ENCODE measurements at places on chromosomes 5 and 9. TPM values are rescaled to one million over a fixed set of nuclear protein-coding genes. Genes with fewer than 3 reads are reported as not detected.

DNA sequence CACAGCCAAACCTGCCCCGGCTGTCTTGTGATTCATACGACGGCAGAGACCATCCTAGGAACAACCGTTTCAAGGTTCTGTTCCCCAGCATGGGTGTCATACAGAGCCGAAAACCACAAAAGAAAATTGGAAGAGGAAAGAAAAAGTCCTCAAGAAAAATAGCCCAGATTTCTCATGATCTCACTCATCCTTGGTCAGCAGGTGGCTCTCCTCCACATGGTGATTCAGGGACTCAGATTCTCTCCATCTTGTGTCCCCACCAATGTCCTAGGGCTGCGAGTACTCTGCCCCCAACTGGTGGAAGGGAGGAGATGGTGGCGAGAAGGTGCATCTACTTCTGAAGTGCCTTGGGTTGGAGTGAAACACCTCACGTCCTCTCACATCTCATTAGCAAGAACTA, 25.6 kb downstream of the PDZD2 start:
- DNase-seq = no peak

DNA sequence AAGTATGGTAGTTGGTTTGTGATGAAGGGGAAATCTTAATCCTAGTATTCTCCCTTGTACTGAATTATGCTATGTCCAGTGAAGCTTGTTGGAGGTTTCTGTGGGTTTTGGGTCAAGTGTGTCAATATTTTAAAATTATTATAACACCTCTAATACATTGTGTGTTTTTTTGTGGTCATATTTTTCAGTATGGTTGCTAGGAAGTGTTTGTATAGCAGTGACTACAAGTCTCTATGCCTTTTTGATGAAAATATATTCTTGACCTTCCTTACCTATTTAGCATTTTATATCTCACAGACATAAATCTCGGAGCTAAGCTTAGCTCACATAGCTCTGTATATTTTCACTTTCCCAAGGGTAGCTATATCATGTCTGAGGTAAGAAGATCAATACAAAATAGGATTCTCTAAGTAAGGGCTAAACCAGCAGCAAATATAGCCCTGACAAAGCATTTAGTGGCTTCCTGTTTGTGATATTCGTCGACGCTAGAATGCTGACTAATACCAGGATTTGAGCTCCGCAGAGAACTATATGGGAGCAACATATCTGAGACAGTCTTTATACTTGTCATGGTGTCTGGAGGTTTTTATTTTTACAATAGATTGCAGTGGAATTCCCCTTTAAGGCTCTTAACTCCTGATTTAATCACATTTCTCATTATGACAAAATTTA, 82.3 kb downstream of the MACIR start:
- DNase-seq = no peak

Gene F2RL2
- total RNA-seq = not detected

DNA sequence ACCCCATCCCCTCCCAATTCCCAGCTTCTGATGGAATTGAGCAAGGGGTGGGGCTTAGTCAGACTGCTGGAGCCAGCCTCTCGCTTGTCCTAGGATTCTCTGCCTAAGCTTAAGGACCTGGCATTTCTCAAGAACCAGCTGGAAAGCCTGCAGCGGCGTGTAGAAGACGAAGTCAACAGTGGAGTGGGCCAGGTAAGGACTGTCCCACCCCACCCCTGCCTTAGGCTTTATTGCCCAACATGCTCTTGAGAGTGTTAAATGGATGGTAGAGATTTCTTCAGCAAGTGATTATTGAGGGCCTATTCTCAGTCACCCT, 1.1 kb downstream of the SLC35A4 start:
- no peak for DNase-seq

- DNase-seq = no peak
Measured at GRCh38 chr5:13477118-13477737, 467.3 kb downstream of the DNAH5 start.
